ENCODE measurements at places on chromosomes 11 and 22.

DNA sequence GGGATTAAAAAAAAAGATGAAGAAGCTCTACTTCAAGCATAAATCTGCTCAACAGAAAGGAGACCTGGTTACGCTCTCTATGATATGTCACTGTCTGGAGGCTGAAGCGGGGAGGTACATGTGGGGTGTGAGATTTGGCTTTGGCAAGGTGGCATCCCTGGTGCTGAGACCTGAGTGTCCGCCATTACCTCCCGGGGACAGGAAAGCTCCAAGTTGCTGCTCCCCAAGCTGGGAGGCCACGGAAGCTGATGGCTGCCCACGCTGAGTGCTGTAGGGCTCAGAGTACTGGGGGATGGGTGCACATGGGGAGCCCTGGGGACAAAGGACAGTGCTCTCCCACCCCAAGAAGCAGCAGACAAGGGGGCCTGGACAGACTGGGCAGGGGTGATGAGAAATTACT, 167.9 kb downstream of the DSCAML1 start:
- no peak for DNase-seq

DNA sequence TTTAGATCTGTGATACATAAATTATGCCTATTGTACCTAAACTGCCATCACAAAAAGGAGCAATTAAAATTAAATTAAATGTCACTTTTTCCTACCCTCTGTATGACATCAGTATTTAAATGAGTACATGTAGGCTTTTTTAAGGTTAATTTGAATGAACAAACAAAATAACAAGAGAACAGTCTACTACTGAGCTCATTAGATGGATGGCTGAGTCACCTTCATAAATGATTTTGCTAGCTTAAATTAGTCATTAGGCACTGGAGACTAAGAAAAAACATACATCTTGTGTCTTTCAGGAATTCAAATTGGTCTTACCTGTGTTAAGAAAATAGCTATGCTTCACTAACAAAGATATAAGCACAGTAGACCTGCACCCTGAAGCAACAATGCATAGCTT, 153.6 kb downstream of the RCN1 start:
- DNase-seq, result no peak

DNA sequence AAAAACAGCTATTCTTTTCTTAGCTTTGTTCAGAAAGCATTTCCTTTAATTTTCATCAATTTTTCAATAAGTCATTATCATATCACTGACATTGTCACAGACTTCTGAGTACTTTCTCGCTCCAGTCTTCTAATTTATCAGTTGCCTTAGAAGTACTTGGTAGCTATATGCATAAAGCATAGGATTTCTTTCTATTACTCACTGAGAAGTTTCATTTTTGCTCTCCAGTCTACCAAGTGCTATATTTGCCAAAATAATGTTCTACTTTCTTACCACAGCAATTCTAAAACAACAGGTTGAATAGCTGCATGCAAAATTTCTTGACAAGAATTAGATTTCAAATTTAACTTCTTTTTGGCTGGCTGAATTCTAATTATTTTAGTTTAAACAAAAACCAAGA, 116.3 kb downstream of the STK33 start:
- DNase-seq, result no peak

DNA sequence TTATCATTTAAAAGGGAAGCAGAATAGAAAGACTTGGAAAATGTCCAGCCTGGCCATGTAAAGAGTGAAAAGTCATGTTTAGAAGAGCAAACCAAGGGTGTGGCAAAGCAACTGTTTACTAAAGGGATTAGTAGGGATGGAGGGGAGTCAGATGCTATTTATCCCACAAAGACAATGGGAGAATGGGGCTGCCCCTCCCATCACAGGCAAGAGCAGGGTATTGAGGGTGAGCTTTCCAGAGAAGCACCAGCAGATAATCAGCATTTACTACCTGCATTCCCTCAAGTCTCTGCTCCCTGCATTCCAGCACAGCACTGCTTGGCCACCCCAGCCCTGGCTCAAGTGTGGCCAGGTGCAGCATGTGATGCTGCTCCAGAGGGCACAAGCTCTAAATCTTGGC, 18.5 kb upstream of the QSER1 start:
- DNase-seq, result no peak

DNA sequence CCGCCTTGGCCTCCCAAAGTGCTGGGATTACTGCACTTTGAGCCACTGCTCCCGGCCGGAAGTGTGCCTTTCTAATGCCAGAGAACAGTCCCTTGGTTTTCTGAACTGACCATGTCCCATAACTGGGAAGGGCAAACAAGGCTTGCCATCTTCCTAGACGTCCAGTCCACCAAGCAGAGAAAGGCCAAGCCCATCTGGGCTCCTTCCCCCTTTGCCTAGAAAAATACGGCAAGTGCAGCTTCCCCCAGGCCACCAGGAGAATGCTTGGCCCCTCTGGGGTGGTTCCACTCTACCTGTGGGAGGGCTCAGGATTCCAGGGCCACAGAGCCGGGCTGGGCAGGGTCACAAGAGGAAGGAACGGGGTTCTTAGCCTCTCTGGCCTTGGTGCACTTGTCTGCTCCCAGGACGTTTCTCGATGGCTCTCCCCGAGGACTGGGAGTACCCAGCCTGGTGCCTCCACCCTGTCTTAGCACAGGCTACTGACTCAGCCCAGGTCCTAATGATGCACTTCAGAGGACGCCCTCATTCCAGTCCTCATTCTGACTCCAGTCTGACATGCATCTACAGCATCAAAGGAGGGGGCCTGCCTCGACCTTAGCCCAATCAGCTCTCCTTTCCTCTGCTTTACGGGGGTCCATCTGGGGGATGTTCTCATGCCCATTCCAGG, 1.2 kb downstream of the USP2 start:
- DNase-seq, result no peak

GRCh38 chr11:16606784-16607674, 131.4 kb upstream of the C11orf58 start:
- DNase-seq, result peak; percentile 72

DNA sequence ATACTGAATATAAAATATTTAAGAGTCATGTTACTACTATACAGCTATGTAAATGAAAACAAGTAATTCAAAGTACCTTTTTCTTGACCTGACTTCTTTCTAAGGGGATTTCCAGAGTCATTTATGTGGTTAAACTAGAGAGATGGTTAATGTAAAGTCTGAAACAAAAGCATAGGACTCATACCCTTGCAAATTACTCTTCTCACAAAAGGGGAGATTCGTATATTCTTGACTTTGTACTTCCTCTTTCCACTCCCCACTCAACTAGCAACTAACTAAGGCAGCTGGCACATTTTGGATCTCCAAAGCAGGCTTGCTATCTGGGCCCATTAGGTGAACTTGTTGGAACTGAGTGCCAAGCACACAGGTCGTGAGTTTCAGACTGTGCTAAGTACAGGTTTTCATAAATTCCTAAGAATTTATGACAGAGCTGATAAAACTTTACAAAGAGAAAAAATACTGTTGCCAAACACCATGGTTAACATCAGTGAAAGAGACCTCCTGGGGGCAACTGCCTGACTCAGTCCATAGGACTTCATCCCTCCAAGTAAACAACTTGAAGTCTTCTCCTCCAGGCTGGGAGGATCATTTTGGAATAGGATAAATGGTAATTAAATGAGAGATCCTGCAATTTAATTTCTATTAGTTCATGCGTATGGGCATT, 77.0 kb upstream of the DDI1 start:
- DNase-seq, result no peak

GRCh38 chr11:1288426-1289151, 20.8 kb downstream of the TOLLIP start:
- DNase-seq, result no peak

DNA sequence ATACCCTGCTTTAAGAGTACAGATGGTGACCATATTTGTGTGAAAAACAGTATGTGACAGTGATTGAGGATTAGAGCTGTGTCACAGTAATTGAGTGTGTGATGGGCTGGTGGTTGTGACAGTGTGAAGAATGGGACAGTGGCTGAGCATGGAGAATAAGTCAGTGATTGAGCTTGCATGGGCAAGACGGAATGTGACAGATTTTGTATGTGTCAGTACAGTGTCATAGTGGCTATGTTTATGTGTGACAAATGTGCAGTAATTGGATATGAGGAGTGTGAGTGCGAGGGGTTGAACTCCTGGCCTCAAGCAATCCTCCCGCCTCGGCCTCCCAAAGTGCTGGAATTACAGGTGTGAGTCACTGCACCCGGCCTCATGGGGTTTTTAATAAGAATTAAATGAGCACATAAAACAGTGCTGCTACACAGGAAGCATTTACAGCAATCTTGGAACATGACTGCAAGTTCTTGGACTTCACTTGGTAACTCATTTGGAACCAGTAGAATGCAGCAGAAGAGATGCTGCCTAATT, 583 bp upstream of the RRAS2 start:
- no peak for DNase-seq

GRCh38 chr22:37472418-37473006, 13.7 kb downstream of the MFNG start:
- DNase-seq, result no peak

DNA sequence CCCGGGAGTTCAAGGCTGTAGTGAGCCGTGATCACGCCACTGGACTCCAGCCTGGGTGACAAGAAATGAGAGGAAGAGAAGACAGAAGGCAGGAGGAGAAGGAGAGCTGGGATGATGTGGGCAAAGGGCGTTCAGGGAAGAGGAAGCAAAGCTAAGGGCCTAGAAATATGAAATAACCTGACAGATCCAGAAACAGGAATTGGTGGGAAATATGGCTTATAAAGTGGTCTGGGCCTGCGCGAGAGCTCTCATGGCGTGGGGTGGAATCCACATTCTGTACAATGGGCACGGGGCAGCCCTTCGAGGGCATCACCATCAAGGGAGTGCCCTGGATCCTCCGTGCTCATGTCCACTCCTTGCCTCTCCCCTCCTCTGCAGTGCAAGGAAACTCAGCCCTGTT, 46.8 kb upstream of the RASSF10 start:
- DNase-seq, result no peak

DNA sequence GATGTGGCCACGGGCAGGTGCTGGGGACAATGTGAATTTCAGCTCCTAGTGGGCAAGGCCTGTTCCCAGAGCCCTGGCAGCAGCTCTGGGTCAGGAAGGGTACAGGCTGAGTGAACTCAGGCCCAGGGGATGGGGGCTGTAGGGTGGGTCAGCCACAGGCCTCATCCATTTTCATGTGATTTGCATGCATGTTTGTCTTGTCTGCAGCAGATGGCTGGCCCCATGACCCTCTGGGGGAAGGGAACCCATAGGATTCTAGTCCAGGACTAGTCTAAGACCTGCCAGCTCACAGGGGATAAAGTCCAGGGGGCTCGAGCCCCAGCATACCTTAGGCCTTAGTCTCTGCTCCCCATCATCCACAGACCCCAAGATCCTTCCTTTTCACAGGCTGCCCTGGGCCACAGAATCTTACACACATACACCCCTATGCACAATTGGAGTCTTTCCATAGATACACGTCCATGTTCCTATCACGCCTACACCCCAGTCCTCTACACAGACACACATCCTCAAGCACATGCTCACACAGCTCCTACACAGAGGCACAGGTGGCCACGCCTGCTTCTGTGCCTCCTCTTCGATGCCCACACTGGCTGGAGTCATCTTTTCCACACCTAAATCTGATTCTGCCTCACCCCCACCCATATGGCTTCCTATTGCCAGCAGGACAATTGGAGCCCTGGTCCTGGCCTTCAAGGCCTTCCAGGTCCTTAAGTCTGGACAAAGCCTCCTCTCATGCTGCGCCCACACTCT, 25.7 kb downstream of the PDE2A start:
- no peak for DNase-seq

- DNase-seq, result no peak
Observed at GRCh38 chr11:12372111-12372510, 5.3 kb upstream of the PARVA start.

DNA sequence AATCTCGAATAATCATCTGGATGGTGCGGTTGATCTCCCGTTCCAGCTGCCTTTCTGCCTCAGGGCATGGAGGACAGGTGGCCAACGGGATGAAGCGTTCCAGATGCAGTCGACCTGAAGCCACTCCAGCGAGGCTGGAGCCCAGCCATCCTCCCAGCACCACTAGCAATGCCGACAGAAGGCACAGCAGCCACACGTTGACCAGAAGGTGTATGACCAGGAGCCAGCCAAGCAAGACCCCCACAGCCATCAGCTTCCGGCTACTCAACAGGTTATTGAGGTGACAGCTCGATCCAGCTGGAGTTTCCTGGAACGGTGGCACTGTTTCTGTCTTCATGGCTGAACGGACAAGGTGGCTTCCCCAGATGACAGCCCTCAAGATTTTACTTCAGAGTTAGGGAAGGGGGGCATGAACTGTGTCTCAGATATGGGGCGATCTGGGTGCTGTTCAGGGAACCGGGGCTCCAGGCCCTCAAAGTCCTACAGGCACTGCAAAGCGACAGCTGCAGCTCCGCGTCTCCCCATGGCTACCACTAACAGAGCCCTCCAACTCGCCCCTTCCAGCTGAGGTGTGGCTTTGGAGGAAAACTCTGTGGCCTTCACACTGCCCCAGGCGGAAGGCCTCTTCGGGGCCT, 559 bp downstream of the SNX19 start:
- DNase-seq, result no peak

GRCh38 chr11:103220133-103220532, 110.9 kb downstream of the DYNC2H1 start:
- DNase-seq, result no peak

DNA sequence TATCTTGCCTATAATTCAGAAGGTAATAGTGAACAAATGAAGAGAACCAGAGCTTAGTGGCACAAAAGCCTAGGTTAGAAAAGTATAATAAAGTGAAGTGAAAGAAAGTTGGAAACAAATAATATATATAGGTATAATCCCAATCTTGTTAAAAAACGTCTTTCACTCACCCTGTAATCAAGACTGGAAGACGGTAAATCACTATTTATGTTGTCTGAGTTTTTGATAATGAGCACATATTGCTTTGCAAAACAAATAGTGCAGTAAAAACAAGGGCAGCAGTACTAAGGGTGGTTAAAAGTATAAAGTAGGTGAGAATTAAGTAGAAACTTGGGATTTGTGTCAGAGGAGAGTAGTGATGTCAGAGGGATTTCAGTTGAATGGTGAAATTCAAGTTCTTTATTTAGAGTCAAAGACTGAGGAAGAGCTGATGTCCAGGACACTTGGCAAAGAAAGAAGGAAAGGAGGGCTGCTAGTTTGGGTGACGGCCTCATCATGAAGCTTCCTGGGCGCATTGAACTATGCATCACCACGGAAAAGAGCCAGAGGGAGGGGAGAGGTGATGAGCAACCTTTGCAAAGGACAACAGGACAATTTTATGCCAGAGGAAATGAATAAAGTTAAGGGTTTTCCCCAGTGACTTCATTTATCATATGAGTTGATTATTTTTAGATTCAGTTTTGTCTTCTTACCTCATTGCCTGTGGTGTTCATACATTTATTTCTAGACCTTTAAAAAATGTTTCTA, 11.4 kb downstream of the NCAM1 start:
- no peak for DNase-seq

DNA sequence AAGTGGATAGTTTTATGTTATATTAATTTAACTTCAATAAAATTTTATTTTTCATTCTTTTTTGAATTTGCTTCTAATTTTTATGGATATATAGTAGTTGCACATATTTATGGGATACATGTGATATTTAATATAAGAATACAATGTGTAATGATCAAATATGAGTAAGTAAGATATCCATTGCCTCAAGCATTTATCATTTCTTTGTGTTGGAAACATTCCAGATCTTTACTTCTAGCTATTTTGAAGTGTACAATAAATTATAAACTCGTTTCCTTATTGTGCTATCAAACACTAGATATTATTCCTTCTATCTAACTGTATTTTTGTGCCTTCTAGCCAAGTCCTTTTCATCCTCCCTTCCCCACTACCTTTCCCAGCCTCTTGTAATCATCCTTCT, 17.0 kb downstream of the EXPH5 start:
- DNase-seq, result no peak
